Memory B cell (primary cell): ENCODE measurements at places on chromosomes 2 and 18.

- no peak for DNase-seq
Measured at GRCh38 chr2:85710687-85711577, 16.8 kb downstream of the GNLY start.

GRCh38 chr2:175015340-175015739, 10.2 kb upstream of the CHN1 start:
- DNase-seq, result no peak

- no peak for DNase-seq
Measured at GRCh38 chr2:85410584-85411404, 628 bp upstream of the CAPG start.

DNA sequence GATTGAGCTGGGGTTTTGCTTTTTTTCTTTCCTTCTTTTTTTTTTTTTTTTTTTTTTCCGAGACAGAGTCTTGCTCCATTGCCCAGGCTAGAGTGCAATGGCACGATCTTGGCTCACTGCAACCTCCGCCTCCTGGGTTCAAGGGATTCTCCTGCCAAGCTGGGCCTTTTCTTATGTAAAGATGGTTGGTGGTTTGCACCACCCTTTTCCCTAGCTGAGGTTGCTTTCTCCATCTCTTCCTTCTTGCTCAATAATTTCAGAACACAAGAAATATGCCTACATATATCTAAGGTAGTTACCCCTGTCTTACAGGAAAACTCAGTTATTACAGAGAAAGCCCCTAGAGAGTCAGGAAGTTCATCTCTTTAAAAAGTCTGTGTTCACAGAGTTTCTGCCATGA, 7.0 kb downstream of the TTC39C start:
- no peak for DNase-seq

DNA sequence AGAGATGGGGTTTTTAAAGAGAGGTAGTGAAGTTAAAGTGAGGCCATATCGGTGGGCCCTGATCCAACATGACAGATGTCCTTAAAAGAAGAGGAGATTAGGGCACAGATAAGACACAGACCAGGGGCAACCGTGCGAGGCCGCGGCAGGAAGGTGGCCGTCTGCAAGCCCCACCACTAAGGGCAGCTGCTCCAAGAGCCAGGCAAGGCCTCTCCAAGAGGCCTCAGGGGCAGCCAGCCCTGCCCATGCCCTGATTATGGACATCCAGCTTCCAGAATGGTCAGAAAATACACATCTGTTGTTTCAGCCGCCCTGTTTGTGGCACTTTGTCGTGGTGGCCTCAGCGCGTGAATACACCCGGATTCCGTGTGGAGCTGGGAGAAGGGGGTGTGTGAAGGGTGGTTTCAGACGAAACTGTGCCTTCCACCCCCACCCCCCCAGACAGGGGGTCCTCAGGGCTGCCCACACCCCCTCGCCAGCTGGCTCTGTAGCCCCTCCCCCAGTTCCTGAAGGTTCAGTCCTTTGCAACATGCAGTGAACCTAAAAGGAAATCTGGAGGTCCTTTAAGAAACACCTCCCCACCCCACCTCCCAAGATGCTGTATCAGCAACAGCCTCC, 74.1 kb upstream of the SMAD7 start:
- DNase-seq, result no peak

- no peak for DNase-seq
Measured at GRCh38 chr2:85011098-85011497, 40.1 kb downstream of the KCMF1 start.

DNA sequence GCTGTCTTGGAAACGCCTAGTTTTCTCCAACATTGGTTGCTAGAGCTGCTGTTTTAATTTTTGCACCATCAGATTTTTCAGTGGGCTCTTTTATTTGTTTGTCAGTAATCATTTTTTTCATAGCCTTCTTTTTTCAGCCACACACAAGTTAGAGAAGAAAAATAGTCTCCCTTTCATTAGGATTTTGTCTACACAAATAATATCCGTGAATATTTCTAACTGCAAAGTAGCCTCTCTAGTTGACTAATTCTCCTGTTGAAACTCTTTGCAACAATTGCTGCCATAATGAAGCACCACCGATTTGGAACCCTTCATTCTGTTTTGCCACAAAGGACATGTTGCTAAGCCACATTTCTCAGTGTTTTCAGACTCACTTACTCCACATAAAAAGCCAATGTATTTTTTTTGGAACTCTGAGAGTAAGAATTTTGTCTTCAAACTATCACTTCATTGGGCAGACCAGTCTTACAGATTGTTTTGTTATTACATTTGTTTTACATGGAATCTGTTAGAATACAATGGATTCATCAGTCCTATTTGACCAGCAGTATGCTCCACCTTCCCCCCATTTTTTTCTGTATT, 9.6 kb downstream of the KCNJ3 start:
- DNase-seq, result no peak

DNA sequence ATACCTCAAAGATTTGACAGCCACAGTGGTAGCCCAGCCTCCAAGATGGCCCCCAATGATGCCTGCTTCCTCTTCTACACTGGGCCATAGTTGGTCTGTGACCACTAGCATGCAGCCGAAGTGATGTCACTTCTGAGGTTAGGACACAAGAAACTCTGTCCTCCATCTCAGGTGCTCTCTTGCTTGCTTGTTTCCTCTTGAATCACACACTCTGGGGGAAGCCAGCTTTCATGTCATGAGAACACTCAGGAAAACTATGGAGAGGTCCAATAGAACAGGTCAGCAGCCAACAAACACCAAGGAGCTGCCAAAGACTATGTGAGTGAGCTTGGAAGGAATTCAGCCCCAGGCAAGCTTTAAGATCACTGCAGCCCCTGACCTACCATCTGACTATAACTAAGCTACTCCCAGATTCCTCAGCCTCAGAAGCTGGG, 3.3 kb upstream of the ADAM17 start:
- no peak for DNase-seq

DNA sequence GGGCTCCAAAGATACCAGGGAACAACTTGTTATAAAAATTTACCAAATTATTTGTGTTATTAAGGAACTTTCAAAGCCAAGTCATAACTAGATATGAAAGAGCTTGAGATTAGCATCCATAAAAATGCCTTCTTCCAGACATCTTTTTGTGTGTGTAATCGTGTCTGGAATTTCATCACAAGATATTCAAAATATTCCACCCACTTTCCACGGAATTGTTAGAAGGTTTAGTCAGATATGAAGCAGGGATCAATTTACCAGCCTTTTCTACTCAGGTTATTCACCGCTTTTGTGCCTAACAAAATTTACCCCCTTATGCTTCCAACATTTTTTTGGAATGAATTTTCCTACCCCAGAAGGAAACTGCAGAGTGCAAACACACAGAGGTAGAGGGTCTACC, 130.2 kb upstream of the ACVR2A start:
- no peak for DNase-seq

- no peak for DNase-seq
Measured at GRCh38 chr18:22563164-22563583, 145.5 kb upstream of the CTAGE1 start.

GRCh38 chr2:37639631-37640030, 31.8 kb downstream of the CDC42EP3 start:
- no peak for DNase-seq
